RKO (cell line): ENCODE measurements at places on chromosomes 1 and 21.

- DNase-seq = peak; percentile 84
These were observed 4.7 kb upstream of the C1orf52 start for GRCh38 chr1:85264150-85264549.

DNA sequence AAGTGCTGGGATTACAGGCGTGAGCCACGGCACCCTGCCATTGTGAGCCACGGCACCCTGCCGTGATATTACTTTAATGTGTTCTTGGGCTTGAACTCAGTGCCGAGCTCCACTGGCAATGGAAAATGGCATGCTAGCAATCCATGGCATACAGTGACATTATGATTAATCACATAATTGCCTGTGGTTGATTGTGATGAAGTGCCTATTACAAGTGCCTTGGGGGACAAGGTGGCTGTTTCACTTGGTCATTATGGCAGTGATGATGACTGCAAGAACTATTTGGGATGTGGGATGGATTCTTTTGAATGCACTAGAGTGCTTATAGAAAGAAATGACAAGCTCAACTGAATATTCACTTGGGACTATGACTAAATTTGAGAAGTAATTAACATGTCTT is 22.3 kb upstream of the HPCAL4 start:
- no peak for DNase-seq

GRCh38 chr1:65425006-65425405 is 4.5 kb downstream of the LEPR start:
- DNase-seq = no peak

DNA sequence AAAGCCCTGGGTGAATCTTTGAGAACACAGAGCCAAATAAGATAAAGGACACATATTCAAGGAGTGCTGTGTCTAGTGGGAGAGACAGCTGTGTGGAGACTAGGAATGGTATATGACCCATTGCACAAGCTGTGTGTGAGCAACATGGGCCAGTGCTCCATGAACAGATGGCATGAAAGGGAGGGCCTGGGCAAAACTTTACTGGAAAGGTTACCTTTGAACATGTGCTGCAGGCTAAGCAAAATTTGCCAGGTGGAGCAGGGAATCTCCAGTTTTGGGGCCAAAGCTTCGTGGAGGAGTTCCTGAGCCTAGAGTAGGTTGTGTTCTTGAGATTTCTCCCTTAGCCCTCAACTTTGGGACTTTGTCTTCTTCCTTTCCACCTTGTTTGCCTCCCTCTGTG is 446.1 kb upstream of the PROX1 start:
- DNase-seq = no peak

DNA sequence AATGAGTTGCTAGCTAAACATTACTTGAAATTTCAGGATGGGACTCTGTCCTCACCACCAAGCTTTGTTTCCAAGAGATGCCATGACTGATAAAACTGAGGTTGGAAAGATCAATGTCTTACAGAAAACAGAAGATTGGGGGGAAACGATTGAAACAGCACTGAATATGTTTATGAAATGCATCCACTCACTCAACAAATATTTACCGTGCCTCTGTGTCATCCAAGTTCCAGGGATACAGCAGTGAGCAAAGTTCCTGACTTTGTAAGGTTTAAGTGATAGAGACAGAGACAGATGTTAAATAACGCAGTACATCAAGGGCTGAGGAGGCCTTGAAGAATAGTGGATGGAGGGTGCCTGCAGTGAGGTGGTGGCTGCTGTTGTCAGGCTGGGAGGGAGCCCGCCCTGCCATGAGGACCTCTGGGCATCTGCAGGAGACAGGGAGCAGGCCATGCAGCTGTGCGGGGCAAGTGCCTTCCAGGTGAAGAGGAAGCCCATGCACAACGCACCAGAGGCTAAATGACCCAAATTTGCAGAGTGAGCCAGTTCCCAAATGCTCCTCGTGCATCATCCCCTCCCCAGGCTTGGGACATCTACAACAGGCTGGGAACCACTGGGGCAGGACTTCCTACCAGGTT is 108.0 kb downstream of the HLCS start:
- DNase-seq = no peak

GRCh38 chr1:191575746-191576145 is 582.5 kb upstream of the RGS18 start:
- DNase-seq = no peak

- peak; percentile 20 for DNase-seq
These were observed 70.1 kb upstream of the NTPCR start for GRCh38 chr1:232880354-232880753.

DNA sequence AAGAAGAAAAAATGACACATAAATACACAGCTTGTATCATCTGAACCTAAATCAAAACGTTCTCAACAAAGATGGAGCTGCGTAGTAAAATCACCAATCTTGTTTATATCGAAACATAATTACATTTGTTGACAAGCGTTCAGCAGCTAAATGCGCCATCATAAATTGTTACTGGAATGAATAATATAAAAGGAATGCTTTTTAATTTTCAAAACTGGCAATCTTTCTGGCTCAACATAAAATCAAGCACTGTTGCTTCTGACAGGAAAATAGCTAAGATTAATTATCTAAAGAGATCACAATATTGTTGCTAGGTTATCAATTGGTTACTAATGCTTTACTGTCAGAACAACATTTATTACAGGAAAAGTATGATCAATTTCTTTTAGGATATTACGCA is 181.5 kb downstream of the GPATCH2 start:
- DNase-seq = no peak

DNA sequence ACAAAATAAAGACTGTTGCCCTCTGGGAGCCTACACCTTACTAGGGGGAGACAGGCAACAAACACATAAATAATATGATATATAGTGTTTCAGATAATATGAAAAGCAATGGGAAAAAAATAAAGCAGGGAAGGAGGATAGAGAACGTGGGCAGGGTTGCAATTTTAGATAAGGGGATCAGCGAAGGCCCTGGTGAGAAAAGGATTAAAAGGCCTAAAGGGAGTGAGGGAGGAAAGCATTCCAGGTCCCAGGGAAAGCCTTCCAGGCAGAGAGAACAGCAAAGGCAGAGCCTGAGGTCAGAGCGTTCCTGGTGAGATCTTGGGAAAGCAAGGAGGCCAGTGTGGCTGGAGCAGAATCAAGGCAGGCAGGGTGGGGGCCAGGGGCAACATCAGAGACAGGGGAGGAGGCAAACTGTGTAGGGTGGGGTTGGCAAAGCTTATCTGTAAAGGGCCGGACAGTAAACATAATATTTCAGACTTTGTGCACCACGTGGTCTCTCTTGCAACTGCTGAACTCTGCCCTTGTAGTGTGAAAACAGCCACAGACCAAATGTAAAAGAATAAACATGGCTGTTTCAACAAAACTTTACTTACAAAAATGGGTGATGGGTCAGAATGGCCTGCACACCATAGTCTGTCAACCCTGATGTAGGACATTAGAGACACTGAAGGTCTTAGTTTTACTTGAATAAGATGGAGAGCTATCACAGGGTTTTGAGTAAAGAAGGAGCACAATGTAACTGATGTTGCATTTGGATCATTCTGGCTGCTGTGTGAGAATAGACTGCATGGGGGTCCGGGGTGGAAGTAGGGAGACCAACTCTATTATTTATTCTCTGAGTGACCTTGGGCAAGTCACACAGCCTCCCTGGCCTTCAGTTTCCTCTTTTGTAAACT is 13.3 kb upstream of the CPT2 start:
- no peak for DNase-seq

GRCh38 chr1:105419030-105419429 is 1637.4 kb upstream of the PRMT6 start:
- DNase-seq = no peak

DNA sequence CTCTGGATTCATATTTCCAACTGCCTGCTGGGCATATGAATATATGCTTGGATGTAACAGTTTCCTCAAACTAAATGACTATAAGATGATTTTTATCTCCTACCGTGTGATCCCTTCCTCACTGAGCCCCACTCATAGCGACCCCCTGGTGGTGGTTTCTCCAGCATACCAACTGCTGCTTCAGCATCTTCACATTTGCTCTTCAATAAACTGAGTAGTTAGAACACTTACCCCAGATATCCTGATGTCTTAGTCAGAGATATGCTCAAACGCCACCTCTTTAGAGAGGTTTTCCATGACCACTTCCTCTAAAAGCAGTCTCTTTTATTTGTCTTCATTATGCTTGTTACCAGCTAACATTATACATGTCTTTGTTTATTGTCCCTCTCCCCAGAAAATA is 10.2 kb upstream of the HNRNPR start:
- peak; percentile 20 for DNase-seq

- DNase-seq = peak; percentile 63
These were observed 656.4 kb downstream of the LTN1 start for GRCh38 chr21:28336314-28336713.

DNA sequence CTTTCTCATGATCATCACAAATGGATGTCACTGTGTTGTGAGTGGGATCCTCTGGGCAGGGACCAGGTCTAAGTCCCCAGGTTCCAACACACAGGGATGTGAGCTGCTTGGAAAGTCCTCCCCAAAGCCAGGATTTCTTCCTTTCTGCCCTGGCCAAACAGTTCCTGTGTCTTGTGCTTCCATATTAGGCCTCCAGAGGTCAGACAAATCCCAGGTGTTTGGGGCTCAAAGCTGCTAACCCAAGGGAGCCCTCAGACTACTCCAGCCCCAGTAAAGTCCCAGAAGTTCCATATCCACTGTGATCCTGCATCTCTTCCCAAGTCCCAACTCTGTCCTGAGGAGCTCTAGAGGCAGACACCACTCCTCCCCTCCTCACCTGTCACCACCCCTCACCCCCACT is 27.7 kb upstream of the MAGOH start:
- DNase-seq = no peak

- DNase-seq = no peak
These were observed 476.6 kb downstream of the COL11A1 start for GRCh38 chr1:102631691-102632090.

- DNase-seq = peak; percentile 40
These were observed 1.4 kb downstream of the TENT5B start for GRCh38 chr1:27011058-27011764.

DNA sequence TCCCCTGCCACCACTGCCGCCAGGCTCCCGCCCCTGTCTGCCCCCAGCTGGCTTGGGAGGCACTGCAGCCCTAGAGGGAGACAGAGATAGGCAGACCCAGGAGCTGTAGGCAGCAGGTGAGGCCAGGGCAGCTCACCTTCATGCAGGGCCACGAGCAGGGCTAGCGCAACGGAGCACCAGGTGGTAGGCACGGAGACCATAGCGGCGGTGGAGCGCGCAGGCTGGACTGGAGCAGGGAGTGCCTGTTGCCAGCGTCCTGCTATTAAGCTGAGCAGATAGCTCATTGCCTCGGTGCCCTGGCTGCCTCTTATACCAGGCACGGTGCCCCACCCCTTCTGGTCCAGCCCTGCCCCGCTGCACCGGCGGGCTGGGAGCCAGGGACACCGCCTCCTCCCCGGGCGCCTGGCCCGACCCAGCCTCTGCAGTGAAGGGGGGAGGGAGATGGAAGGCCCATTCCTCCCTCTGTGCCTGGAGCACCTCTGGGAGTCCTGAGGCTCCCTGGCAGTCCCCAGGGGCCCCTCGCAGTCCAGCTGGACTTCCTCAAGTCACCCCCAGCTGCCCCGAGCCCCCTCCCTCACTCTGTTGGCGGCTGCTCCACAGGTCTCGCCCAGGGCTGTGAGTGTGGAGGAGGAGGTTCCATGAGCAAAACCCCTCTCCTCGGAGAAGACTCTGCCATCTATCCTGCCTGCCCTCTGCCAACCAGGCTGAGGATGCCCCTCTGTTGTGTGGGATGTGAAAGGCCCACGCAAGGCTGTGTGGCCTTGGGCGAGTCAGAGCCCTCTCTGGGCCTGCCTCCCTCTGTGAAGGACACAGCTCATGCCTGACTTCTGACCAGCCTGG is at the start of gene EDN2:
TSS of gene EDN2 (minus strand) at position 282 of the 840 bp plus-strand sequence. CDS start at position 200, 82 bp downstream.
- no peak for DNase-seq

- DNase-seq = no peak
These were observed 15.0 kb upstream of the LEMD1 start for GRCh38 chr1:205436776-205437410.

GRCh38 chr1:172390683-172391551 is 29.6 kb upstream of the C1orf105 start:
- DNase-seq = no peak

DNA sequence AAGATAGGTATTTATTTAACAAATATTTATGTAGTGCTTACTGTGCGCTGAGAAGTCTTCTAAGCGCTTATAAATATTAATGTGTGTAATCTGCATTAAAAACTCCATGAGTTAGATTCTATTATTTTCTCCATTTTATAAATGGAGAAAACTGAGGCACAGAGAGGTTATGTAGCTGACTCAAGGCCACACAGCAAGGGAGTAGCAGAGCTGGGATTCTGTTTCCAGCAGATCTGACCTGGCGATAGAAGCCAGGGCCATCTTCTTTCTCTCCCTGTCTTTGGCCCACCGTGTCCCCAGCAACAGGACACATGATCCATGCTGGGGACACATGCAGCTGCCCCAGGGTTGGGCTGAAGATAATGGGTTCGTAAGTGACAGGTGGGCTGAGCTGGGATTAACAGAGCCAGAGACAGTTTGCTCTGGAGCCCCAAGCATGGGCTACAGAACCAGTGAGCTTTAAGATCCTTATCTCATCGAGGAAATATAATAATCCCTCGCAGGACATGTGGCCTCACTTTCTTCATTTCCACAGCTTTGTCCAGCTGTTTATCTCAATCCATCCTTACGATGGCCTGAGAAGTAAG is 30.3 kb downstream of the IGSF21 start:
- no peak for DNase-seq

DNA sequence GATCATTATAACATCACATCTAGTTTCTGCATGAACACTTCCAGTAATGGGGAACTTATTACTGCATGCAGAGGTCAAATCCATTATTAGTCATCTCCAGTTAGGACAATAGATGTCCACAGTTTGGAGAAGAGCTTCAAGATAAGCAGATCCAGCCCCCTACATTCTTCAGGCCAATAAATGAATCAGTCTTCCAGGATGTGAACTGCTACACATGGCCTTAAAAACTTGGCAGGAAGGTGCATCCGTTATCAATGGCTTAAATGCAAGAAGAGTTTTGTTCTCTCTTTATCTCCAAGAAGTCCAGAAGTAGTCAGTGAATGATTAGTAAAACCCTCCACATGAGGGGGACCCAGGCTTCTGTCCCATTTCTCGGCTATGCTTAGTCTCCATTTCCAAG is 70.8 kb downstream of the DMRTA2 start:
- DNase-seq = no peak

DNA sequence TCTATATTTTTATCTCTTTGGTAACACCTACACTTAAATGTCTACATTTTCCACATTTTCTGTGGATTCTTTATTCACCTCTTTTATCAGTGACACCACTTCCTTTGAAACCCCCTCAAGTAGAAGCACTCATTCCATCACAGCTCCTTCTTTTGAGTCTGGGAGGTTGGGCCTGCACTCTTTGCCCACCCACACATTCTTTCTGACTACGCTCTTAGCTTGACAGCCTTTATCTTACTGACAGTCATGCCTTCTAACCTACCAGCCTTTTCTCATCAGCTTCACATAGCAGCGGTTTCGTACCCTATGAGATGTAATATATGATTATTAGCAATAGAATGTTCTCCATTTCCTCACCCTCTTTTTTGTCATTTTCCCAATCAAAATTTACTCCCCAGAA is 151.9 kb downstream of the TNFSF18 start:
- no peak for DNase-seq

DNA sequence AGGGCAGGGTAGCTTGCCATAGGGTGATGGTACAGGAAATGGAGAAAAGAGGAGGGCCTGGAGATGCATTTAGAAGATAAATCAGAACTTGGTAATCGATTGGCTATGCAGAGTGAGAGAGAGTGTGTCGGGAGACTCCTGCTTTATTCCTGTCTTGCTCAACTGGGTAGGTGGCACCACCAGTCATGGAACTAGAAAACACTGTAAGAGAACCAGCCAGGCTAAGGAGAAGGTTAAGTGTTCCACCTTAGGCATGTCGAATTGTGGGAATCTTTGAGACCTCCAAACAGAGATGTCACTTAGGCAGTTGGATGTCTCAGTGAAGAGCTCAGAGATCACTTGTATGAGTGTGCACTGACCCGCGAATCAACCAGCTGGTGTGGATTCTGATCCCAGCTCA is 28.7 kb upstream of the RD3 start:
- peak; percentile 14 for DNase-seq
